ENCODE measurements at places on chromosomes 3 and 15.

DNA sequence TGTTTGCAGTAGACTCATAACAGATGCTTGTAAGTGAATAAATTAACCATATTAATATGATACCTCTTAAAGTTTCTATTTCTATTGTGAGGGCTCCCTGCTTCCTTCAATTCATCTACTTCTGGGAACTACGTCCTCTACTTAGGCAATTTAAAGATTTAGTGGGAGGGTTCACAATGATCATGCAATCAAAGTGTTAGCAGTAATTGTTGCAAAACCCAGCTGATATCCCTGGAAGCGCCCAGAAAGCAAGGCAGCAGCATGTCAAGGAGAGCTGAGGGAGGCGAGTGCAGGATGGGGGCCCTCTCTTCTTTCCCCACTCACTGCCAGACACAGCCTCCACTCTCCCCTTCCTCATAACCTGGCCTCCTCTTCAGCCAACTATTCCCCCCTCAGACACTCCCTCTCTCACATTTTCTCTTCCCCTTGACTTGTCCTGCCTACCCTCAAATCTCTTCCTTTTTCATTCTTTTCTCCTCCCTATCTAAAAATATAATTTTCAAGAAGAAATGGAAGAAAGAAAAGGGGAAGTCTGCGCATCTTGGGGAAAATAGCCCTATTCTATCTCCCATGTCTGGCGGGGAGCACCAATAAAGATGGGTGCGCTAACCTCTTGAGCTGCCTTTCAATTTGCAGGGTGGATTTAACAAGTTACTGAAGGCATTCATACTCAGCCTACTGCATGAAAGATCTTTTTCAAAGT lies 6.6 kb downstream of the TMEM212 start:
- DNase-seq, result no peak

- peak; percentile 31 for DNase-seq
Observed at GRCh38 chr15:31435912-31436628, 109.4 kb downstream of the KLF13 start.

GRCh38 chr3:9045371-9045770 lies 82.1 kb upstream of the RAD18 start:
- DNase-seq, result no peak

- no peak for DNase-seq
Observed at GRCh38 chr3:128328546-128329458, 137.9 kb downstream of the DNAJB8 start.

DNA sequence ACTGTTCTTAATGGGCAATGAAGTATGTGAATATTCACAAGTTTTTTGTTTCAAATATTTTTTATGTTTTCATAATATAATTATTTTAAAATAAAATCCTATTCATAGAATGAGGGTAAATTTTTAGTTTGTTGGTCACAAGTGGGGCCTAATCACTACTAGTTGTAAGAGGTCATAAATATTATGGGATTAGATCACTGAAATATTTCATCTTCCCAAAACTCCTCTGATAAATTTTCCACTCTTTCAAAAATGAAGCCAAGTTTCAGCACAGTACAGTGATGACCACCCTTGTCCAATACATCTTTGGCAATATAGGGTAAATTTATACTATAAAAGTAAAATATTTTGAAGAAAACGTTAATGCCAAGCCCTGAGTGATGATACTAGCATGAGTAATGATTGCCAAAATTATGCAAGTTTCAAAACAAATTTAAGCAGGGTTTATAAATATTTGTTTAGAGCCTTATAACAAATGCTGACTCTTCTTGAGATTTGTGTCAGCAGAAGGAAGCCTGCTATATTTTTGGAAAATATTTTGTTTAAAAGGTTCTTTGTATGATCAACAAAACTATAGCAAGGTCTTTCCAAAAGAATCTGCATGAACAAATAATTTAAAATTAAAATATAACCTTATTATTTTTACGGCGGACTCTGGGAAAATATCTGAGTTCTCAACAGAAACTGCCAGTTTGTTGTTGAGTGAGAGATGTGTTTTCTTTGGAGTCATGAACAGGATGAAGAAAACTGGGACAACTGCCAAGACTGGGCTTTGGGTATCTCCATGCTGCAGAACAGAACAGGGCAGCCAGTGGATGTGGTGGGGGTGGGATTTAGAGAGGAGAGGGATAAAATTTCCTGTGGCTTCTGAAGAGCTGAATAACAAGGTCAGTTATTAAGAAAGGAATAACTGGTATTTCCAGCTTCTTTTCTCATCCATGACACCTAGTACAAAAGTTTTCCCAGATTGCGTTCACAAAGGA lies 17.9 kb upstream of the TM4SF1 start:
- DNase-seq, result no peak

GRCh38 chr3:126849768-126850167 lies 133.1 kb upstream of the PLXNA1 start:
- DNase-seq, result no peak

DNA sequence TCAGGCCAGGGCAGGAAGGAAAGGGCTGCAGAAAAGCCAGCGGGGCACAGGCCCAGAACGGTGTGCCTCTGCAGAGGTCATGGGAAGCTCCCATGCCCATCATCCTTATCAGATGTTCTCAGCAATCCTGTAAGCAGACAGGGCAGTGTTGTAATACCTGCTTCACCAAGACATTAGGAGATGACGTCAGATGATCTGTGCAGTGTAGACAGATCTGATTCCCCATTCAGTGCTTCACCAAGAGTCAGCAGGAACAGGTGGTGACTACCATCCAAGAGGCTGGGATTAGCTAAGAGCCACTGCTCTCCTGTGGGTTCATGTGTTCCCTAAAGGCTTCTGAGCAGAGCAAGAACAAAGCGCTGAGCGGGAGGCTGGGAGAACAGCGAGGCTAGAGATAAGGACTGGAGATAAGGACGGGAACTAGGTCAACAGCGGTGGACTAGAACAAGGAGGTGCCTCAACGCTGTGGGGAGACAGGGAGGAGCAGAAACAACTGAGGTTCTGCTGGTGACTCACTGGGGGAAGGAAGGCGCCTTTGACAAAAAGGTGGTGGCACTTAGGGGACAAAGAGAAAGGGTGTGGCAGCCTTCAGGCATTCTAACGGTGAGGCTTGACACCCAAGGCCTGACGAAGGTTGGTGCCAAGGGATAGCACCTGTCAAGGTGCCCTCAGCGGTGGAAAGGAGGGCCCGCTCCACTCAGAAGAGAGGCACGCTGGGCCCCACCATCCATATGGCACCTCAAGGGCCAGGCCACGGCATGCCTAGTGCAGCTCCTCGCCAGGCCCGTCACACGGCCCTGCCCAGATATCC lies 28.4 kb downstream of the CCDC12 start:
- DNase-seq, result peak; percentile 70

DNA sequence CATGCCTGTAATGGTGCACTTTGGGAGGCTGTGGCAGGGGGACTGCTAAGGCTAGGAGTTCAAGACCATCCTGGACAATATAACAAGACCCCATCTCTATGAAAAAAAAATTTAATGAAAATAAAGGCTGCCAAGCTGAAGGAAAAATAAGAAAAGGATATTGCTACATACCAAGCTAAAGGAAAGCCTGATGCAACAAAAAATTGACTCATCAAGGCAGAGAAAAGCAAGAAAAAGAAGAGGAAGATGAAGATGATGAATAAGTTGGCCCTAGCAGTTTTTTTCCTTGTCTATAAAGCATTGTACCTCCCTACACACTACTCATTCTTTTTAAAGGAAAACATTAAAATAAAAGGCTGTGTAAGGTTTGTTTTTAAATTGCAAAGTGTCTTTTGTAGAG lies 441.9 kb upstream of the MDFIC2 start:
- DNase-seq, result no peak

DNA sequence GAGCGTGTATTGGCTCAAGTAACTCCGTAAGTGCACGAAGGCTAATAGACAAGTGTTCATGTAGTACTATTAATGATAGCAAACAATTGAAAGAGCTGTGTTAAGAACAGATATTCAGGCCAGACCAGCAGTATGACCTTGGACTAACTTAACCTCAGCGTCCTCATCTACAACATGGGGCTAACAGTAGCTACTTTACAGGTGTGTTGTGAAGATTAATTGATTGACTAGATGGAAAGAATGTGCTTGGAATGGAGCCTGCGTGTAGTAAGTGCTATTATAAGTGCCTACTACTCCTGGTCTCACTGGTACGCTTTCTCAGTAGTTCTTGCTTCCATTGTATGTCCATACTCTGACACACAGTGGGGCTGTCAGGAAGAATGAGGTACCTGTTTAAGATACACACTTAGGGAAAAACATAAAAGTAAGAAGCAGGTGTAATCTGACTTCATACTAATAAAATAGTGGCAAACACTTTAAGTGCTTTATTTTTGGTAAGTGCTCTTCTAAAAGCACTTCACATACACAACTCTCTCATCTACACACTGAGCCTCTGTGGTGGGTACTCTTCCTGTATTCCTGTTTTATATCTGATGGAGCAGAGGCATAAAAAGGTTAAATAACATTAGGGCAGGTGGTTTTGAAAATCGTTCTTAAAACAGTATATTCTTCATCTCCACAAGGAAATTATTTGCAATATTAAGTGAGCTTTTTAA lies 24.3 kb upstream of the FBXL22 start:
- DNase-seq, result no peak

DNA sequence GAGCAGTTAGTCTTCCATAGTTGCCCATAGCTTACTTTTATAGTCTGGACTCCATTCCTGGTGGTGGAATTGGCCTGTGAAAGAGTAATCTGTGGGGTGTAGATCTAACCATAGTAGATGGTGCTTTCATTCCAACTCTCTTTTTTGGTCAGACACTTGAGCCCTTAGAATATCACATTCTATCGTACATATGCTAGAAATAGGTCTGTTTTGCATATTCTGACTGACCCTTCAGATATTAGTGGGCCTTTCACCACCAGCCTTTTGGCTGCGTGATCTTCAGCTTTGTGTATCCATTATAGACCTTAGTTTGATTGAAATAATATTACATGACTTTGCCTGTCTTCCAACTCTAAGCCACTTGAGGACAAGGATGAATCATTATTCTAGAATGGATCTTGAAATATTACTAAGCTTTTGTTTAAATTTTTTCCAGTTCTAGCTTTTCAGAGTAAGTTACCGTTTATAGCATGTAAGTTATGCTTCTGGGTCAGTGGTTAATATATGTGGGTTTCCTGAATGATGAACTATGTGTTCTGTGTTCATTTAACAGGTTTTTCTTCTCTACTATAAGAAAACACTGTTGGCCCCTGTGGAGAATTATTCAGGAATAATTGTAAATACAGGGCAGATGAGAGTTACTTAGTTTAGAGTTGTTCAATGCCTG lies 8.7 kb downstream of the RAB7A start:
- DNase-seq, result no peak

GRCh38 chr3:10173095-10173925 lies 8.6 kb downstream of the IRAK2 start:
- no peak for DNase-seq

- DNase-seq, result no peak
Observed at GRCh38 chr15:98683831-98684230, 35.5 kb downstream of the IGF1R start.

DNA sequence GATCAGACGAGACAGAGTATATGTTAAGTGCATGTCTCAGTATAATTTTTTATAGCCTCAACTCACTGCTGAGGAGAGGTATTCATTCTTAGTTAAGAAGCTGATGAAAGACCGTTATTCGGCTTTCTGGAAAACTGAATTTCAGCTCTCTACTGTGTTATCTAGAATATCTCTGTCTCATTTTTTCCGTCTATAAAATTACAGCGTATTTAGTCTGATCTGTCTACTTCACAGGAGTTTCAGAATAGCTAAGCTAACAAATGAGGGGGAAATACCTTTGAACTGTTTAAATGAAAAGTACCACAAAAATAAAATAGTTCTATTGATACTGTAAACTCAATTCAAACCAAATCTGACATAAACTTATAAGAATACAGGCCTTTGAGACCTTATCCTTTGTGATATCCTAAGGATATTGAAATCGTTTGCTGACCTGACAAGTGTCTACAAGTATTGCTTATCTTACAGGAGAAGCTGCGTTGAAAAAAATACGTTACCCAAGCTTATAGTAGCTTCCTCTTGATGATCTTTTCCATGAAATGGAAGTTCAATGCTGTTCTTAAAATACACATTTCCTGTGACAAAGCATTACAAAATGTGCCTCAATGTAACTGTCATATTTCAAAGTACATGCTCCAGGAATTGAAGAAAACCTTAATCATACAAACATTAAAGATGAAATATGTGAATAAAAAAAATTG lies 104.6 kb downstream of the IL1RAP start:
- DNase-seq, result no peak

DNA sequence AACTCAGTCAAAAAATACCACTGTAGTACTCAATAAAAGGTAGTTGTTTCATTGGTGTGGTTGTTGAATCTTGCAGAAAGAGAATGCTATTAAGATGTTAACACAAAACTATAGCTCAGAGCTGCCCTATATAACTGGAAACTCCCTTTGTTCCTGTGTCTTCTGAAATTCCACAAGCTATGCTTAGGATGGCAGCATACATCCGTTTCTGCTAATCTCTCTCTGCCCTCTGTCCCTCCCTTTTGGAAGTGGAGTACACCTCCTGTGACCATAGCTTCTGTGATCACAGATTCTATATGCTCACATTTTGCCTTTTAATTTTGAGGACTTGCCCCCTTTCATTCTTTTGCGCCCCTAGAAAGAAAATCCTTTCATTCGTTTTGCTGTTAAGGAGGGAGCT lies 33.7 kb downstream of the ARPP21 start:
- no peak for DNase-seq

- DNase-seq, result no peak
Observed at GRCh38 chr3:125163739-125164601, 48.6 kb downstream of the SLC12A8 start.

- DNase-seq, result no peak
Observed at GRCh38 chr3:120167488-120167887, 73.2 kb upstream of the GSK3B start.

DNA sequence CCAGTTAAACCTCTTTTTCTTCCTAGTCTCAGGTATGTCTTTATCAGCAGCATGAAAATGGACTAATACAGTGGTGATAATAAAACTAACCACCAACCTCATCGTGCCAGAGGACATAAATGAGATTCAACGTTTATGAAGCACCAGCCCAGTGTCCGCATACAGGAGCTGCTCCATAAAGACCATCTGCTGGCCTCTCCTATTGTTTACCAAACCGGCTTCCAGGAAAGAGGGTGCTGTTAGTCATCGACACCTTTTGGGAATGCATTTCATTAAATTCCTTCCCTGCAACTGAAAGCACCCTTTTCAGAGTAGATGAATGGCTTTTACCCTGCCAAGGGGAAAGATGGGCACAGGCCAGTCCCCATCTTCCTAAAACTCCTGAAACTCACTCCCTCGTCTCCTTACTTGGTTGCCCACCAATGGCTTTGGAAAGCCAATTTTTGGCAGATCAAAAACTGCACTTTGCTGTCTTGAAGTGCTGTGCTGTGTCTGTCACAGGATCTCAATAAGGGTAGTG lies 122.1 kb downstream of the AQP9 start:
- no peak for DNase-seq

- no peak for DNase-seq
Observed at GRCh38 chr15:94079968-94080367, 151.4 kb upstream of the MCTP2 start.

DNA sequence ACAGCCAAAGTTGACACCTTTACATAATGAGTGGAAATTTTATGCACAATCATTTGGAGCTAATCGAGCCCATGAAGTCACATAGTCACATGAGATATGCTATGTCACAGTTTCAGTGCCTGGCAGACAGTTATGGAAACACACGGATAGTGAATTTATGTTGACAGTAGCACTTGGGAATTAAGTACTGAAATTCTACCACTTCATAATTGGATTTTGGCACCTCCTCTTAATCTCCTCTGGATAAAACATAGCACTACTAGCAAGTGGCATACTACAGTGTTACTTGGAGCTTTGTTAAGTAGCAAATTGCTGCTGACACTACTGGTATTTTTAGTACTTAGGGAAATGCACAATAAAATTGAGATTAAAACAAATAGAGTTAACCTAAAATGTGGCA lies 1679.4 kb downstream of the OTOL1 start:
- DNase-seq, result no peak

- DNase-seq, result no peak
Observed at GRCh38 chr3:182325213-182325950, 467.9 kb upstream of the ATP11B start.
